ENCODE measurements at places on chromosomes 2 and 18.

- no peak for DNase-seq
Measured at GRCh38 chr18:79250301-79250981, 145.3 kb upstream of the NFATC1 start.

DNA sequence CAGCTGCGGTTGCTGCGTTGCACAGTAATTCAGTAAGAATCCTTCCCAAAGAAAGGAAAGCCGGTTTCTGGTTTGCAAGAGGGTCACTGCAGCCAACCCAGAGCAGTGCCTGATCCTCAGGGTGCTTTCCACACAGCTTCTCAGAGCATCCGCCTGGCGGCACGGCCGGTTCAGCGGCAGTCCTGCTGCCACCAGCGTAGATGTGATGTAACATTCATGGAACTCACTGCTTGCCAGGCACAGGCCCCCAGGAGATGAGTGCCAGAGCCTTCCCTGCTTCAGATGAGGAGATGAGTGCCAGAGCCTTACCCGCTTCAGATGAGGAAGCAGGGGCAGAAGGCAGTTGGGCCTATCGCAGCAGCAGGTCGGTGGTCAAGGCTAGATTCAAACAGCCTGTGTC lies 230.2 kb downstream of the GBX2 start:
- DNase-seq, result no peak

DNA sequence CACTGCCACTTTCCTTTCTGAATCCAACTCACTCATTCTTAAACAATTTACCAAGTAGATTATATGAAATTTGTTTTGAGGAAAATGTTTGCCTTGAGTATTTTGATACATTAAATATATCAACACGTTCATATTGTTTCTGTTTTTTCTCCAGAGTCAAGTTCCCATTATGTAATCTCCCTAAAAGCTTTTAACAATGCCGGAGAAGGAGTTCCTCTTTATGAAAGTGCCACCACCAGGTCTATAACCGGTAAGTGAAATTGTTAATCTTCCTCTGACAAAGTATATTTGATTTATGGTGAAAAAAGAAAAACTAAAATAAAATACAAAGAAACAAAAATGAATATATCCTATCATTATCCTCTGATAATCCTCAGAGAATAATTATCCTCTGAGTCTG lies 838.6 kb downstream of the MBD2 start:
- no peak for DNase-seq

- DNase-seq, result no peak
Measured at GRCh38 chr2:95376311-95377215, 25.9 kb upstream of the FAHD2A start.

DNA sequence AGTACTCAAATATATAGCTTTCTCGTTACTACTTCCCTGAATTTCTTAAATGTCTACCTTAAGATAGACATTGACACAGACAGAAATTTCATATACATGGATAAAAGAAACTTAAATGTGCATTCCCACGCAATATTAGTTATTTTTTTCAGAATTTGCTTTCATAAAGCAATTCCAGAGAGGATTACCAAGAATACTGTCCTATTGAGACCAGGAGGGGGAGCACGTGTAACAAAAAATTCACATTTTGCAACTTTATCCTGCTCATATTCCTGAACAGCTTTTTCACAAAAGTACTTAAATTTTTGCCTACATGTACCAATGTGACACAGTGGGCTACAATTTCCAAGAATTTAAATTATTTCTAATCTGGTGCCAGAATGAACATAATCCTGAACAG lies 30.7 kb upstream of the ERCC3 start:
- DNase-seq, result no peak

DNA sequence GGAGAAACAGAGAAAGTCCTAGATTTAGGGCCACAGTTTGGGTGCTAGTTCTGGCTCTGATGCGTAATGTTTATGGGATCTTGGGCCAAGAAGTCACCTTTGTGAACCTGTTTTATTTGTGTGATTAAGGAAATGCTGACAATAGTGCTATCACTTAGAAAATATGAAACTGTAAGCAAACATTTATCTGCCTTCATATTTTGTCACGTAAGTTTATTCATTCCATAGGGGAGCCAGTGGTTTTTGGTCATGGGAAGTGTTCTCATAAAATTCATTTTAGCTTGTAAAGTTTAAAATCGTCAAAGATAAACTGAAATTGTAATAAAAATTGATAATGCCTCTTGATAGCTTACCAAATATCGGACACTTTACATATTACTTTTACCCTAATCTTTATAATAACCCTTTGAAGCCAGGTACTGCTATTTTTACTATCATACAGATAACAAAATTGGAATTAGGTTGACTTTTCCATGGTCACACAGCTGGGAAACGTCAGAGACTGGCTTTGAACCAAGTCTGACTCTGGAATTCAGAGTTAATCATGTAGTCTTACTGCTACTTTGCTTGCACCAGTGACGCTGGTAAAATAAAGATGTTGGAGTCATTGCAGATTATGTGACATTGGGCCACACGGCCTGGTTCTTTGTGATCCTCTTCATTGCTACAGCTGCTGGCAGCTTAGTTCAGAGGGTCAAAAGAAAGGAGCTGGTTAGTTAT lies 99.7 kb downstream of the ICA1L start:
- DNase-seq, result no peak

DNA sequence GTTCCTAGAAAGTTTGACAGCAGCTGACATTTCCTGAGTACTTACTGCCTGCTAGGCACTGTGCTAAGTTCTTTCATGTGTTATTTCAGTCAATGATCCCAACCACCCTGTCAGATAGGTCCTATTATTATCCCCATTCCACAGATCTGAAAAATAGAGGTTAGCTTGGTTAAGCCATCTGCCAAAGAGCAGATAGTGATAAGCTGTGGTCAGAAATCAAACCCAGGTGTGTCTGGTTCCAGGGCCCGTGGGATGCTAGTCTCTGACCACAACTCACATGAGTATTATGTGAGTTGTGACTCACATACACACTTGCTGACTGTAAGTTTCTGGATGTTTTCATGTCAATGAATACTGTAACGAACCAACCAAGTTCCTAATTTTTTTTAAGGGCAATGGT lies 132.0 kb upstream of the APCDD1 start:
- DNase-seq, result no peak

GRCh38 chr2:241904791-241905710 lies 35.5 kb downstream of the RTP5 start:
- no peak for DNase-seq

DNA sequence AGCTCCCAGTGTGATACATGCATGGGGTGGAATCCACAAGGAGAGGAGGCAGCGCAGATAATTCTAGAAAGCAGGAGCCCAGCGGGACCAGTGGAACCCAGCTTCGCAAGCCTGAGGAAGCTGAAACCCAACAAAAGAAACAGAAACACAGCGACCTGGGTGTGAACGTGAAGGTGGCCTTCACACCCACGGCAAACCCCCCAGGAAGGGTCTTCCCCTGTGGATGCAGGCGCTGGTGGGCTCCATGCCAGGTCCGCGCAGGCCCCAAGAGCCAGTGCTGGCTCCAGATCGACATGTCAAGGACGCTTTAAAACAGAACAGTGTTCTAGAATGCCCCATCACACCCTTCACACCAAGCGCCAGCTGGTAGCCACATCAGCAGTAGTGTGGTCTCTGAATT lies 22.1 kb downstream of the KIF1A start:
- DNase-seq, result no peak

DNA sequence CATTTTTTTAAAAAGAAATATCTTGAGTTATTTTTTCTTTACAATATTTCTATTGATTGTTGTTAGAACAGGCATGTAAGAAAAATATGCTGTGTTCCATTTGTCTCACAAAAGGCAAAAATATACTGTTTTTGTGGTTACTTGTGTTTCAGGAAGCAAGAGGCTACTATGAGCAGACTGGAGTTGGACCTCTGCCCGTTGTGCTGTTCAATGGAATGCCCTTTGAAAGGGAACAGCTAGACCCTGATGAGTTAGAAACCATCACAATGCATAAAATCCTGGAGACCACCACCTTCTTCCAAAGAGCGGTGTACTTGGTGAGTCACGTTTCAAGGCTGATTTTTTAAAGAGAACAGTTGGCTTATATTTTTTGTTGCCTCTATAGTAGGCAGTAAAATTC lies 54.7 kb downstream of the UGGT1 start:
- no peak for DNase-seq

- no peak for DNase-seq
Measured at GRCh38 chr18:77360315-77361190, 110.9 kb downstream of the GALR1 start.

- no peak for DNase-seq
Measured at GRCh38 chr2:160375037-160375436, 118.6 kb downstream of the RBMS1 start.

- DNase-seq, result no peak
Measured at GRCh38 chr18:8686611-8687010, 18.7 kb upstream of the MTCL1 start.

GRCh38 chr2:65366595-65367125 lies 65.7 kb downstream of the SPRED2 start:
- no peak for DNase-seq

- no peak for DNase-seq
Measured at GRCh38 chr18:57555134-57555533, 31.4 kb downstream of the FECH start.

DNA sequence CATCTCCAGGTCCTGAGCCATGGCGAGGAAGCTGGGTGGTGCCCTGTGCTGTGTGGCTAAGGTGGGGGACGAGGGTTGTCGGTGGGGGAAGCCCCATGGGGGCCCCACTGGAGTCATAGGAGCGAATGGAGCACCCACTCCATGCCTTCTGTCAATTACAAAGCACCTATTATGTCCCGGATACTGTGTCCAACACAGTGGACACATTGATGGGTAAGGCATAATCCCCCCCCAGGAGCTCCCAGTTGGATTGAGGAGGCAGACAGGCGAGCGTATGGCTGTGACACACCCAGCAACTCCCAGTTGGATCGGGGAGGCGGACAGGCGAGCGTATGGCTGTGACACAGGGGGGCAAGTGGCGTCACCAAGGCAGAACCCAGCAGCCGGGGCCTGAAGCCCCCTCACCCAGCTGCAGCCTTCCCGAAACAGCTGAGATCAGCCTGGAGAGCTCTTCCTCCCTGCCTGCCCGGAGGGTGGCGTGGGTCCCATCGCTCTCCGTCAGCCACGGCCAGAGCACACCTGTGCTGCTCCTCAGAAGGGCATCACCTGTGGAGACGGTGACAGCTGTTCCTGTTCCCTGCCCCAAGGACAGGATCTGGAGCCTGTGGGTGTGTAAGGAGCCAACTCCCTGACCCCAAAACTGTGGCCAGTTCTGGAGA lies 69.6 kb downstream of the HPCAL1 start:
- DNase-seq, result no peak

DNA sequence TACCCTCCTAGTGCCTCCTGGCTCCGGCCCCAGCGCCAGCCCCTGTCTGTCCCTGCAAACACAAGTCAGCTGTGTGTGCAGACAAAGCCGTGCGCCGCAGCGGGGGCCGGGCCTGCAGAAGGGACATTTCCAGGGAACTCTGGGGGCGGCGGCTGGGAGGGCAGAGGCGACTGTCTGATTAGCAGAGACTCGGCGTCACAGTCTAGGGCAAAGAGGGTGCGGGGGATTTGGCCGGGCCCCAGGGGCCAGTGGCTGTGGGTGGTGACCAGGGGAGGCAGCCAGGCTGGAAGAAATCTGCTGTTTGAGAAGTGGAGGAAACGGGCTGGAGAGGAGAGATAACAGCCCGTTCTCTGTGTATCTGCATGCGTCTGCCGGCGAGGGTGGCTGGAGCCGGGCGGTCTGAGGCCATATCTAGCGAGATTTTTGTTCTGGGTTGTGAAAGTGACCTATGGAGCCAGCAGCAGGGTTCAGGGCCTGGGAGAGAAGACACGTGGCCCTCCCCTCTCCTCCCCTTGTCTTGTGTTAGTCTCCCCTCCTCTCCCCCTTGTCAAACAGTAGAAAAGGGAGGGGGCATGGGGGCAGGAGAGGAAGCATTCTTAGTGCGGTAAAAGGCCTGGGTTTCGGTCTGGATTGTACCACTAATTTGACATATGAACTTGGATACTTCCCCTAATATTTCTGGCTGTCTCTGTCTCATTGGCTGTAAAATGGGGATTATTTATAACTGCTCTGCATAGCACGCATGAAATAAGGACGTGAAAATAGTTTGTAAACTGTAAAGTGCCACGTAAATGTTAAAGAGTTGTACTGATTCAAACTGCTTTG lies 169.4 kb downstream of the SMAD7 start:
- no peak for DNase-seq

DNA sequence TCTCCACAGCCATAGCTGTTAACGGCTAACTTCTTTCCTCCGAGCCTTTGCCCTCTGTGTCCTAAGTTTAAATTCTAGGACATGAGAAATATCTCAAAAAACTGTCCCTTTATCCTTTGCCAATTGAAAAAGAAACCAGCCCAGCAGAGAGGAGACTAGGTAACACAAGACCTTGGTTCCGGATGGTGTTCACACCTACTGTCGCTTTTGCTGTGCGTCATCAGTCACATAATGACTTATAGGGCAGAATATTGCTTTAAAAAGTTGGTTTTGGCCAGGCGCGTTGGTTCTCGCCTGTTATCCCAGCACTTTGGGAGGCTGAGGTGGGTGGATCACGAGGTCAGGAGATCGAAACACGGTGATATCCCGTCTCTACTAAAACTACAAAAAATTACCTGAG lies 66.2 kb downstream of the SP3 start:
- DNase-seq, result no peak

DNA sequence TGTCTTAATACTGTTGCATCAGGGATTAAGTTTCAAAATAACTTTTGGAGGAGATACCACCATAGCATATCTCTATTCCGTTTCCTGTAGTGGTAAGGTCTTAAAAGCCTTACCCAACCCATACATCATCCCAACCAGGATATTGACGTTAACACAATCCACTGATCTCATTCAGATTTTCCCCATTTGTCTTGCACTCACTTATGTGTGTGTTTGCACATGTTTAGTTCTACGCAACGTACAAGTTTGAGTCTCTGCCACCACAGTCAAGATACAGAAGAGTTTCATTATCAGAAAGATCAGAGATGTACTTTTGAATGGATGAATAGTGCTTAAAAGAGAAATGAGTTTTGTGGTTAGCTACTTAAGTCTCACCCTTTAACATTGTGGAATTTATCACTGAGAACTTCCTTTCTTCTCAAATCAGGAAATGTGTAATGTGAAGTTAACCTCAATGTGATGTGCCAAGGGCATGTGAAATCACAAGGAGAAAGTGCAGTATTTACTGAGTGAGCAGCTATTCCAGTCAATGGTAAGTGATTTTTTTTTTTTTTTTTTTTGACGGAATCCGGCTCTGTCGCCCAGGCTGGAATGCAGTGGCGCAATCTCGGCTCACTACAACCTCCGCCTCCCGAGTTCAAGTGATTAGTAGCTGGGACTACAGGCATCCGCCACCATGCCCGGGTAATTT lies 69.2 kb upstream of the EPHA4 start:
- DNase-seq, result no peak

- no peak for DNase-seq
Measured at GRCh38 chr18:49447810-49448745, 12.4 kb downstream of the DYM start.

DNA sequence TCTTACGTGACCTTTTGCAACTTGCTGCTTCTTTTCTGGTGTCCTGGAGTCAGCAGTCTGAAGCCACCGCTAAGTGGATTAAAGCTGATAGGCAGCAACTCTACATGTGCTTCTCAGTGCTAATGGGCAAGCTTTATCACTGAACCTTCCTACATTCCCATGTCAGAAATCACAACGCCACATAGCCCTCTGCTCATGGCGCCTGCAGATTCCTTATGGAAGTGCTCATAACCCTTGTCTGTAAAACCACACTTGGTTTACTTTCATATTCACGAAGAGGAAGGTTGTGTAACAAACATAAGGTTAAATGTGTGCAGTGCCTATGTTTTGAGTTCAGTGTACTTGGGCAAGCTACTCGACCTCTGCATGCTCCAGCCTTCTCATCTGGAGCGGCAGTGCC lies 319.8 kb downstream of the FBXO15 start:
- DNase-seq, result no peak

Measured in activated naive CD8-positive, alpha-beta T cell treated with anti-CD3 and anti-CD28 coated beads, Interleukin-2, amount 50 U/mL, for 16 hours (primary cell).